ENCODE measurements at places on chromosomes 1 and 21. TPM values are rescaled to one million over a fixed set of nuclear protein-coding genes. Genes with fewer than 3 reads are reported as not detected.

GRCh38 chr1:183416850-183417771 lies 1.1 kb downstream of the NMNAT2 start:
- H3K36me3 ChIP-seq, result no peaks in the 10 kb centered on the region
- H3K4me3 ChIP-seq, result peak overlapping the region; percentile 36
- no peak overlapping the region for H3K27ac ChIP-seq
- DNase-seq, result no peak
- H3K27me3 ChIP-seq, result peaks cover 38% of the 10 kb centered on the region
- no peaks in the 10 kb centered on the region for H3K4me1 ChIP-seq

Gene IVL
- 231 TPM for polyA plus RNA-seq

DNA sequence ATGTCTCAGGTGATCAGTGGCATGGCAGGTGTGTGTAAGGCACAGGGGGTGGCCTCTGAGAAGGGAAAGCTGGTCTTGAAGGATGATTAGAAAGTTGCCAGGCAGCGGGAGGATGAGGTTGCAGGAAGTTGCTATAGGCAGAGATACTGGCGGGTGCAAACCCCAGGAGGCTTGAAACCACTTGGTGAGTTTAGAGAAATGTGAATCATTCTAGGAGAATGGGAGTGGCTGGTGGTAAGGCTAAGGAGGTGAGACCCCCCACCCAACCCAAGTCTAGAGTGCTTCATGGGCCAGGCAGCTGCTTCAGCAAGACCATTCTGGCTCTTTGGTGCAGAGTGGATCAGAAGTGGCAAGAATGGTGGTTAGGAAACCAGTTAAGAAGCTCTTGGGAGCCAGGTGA lies 9.0 kb downstream of the SH2D2A start:
- no peak overlapping the region for H3K27ac ChIP-seq
- H3K4me1 ChIP-seq, result peaks cover 15% of the 10 kb centered on the region
- H3K36me3 ChIP-seq, result peaks cover 4% of the 10 kb centered on the region

Gene ASCL5
- polyA plus RNA-seq, result not detected

DNA sequence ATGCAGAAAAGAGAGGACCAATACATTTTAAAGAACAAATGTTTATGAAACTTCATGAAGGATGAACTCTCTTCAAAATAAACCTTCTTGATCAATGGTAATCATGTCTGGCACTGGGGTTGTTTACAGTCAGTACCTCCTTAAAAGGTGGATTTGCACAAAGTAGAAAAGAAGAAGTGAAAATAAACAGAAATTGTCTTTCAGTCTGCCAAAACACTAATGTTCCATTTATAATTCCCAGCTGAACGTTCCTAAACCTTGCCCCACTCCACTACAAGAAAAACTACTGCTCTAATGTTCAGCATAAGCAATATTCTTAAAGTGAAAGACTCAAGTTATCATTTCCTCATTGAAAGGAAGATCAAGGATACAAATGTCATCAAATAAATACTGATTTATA lies 86.2 kb downstream of the EIF4G3 start:
- peak overlapping the region; percentile 62 for H3K27ac ChIP-seq
- peaks cover 9% of the 10 kb centered on the region for H3K36me3 ChIP-seq
- DNase-seq, result no peak

Gene CA14
- polyA plus RNA-seq, result 0.24 TPM

All from keratinocyte (primary cell).